HFF-Myc (cell line): ENCODE measurements at places on chromosomes 7 and 10.
A peak's percentile ranks its signal among the peaks of the same experiment; 100 is the strongest.

DNA sequence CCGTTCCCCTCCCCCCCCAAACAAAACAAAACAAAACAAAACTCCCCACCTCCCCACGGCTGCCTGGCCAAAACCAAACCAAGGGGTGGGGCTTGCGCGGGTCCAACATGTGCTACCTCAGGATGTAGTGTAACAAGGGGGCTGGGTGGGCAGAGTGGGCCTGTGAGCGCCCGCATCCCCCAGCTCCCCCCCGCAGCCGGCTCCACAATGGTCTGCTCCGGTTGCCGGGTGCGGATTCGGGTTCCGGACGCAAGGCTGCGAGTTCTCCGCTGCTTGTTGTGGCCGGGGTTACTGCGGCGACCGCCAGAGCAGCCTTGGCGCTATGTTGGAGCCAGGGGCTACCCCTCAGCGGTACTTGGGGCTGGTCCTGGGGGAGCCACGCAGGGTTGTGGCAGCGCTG lies 4.9 kb downstream of the C10orf143 start:
- no peak for DNase-seq

DNA sequence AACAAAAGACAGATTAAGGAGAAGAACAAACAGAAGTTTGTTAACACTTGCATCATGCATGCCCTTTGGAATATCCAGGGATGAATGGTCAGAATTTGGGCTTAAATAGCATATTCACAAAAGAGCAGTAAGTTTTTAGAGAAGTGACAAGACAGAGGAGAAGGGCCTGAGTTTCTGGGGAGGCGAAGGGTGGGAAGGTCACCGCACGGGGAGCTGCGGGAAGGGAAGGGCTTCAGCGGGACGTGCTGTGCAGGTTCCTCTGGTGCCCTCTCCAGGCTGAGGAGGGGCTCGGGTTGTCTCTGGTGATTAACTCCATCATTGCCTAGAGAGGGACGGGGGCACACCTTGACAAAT lies 10.4 kb upstream of the ZNF22 start:
- DNase-seq, result no peak

- no peak for DNase-seq
These were observed 1.4 kb downstream of the LRRC27 start for GRCh38 chr10:132333386-132333785.

DNA sequence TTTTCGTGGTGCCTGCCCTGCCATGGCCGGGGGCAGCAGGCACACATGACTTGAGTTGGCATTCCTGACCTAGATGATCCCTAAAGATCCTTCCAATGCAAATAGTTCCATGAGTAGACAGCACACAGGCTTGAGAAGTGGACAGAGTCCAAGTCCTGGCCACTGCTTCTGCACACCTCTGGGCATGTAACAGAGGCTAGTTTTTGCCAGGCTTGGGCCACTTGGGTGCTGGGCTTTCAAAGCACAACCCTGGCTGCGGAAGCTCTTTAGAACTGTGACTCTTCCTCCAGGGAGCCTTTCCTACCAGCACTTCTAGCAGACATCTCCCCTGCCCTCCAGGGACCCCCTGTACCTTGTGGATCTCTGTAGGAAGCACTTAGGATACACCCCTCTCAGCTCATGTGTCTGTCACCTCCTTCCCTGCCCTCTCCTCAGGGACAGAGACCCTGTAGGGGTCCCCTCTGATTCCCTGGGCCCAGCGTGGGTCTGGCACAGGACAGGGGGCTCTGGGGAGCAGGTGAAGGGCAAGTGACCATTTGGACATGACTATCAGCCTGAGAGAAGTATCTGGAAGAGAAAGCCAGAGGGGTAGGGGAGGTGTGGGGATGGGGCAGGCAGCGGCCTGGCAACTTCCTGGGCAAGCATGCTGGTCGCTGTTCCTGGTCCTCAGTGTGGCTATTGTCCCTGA lies 36.2 kb downstream of the ZCCHC24 start:
- no peak for DNase-seq

- no peak for DNase-seq
These were observed 114.4 kb upstream of the CREB5 start for GRCh38 chr7:28297801-28298459.

GRCh38 chr10:132691711-132692153 lies 94.2 kb downstream of the NKX6-2 start:
- DNase-seq, result no peak

DNA sequence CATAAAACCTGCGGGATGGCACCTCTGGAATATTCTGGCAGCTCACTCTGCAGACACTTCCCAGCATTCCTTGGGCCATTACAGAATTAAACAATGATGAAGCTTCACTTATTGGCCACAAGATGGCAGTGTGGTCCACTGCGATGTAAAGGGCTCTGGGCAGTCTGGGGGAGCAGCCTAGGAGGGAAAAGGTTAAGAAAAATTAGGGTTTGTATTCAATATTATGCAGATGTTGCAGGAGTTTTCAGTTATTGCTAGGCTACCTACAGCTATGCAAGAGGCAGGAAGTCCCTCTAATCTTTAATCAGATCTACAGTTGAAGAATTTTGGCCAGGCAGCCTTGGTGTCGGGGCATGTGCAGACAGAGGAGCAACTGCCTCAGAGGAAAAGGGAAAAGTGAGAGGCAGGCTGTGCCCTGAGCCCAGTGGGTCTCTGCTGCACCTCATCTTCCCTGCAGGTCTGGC lies 233.2 kb upstream of the PRSS1 start:
- peak; percentile 57 for DNase-seq

- no peak for DNase-seq
These were observed 988 bp upstream of the EN2 start for GRCh38 chr7:155456738-155457543.

GRCh38 chr7:205115-206010 lies 13.0 kb downstream of the FAM20C start:
- no peak for DNase-seq

- DNase-seq, result no peak
These were observed 20.8 kb upstream of the HYAL4 start for GRCh38 chr7:123823898-123824753.

- DNase-seq, result no peak
These were observed 77.1 kb downstream of the GRID1 start for GRCh38 chr10:86289577-86289868.

DNA sequence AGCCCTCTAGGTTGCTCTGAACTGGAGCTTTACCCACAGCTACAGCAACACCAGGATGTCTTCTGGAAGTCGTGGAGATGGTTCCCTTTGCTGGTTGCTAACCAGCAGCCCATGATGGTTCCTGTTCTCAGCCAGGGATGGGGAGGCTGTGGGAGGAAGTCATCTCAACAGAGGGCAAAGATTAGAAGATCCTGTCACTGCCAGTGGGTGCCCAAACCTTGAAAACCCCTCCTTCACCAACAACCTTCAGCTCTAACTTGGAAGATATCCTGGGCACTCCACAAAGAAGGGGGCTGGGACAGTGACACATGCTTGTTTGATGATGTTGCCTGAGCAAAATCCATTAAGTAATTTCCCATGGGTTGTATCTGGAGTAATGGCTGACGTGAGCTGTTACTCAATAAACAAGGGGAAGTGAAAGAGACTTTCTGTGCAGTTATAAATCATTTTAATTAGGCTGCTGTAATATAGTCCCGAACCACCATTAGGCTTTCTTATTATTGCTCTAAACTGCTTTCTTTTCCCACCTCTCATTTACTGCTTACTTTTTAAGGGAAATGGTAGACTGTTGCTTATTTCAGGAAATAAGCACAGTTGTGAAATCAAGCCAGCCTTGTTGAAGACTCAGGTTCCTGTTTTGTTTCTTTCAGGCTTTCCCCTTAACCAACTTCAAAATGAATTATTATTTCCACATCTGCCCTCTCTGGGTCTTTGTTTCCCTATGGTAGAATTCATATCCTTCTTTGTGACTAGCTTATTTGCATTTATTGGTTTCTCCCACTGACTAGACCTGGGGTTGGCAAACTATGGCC lies 124.8 kb downstream of the PPP1R17 start:
- DNase-seq, result no peak

- no peak for DNase-seq
These were observed 328.4 kb upstream of the AOAH start for GRCh38 chr7:37052705-37053104.

DNA sequence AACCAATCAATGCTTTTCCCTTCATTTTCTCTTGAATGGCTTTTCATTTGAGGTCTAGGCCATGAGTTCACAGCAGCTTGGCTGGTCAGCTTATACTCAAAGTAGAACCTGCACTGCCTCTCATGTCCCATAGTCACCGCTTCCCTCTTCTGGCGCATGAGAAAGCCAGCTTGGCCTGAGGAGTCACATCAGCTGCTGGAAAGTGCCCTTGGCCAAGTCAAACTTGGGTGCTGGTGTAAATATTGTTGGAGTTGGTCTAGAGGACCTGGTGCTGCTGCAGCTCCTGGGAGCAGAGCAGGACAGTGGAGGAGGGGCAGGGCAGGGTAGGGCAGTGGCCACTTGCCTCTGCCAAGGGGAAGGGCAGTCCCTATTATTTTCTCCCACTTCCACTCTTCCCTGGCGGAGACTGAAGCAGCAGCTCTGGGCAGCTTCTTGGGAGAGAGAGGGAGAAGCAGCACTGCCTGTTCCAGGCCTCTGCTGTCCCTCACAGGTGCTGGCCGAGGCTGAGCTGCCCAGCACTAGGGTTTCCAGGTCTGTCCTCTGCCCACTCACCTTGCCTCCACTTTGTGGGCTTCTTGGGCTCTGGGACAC lies 12.8 kb downstream of the UBE2D4 start:
- DNase-seq, result no peak

GRCh38 chr7:90681336-90682022 lies 85.4 kb downstream of the CDK14 start:
- no peak for DNase-seq

DNA sequence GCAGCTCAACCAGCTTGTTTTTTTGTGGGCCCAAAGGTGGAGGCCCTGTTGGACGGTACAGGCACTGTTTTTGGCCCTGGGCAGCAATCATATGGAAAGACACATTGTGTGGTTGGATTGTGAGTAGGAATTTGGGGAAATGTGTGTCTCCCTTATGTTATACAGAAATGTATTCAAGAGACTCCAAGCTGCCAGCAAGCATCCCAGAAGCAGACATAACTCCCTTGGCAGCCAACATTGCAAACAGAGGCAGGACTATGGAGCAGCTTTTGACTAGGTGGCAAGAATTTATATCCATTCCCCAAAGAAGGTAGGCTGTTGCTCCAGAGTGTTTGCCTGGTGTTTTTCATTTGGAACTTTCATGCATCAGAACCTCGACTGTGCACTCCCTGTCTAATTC lies 104.9 kb downstream of the BUB3 start:
- no peak for DNase-seq

DNA sequence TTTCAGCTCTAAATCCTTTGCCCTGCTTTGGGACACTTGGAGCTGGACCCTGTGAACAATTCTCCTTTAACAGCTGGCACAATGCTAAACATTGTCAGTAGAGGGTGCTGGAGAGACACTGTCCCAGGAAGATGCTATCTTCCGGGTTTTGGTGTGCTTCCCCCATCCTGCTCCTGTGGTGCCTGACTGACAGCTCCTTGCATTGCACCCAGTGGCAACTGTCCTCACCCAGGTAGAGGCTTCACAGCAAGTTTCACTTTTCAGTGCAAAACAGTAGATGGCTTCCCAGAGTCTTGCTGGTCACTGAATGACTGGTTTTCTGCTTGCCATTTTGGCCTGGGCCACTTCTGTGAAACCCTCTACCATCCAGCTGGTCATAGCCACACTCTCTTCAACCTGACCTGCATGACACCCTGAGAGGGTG lies 77.3 kb downstream of the CDC14C start:
- DNase-seq, result no peak

DNA sequence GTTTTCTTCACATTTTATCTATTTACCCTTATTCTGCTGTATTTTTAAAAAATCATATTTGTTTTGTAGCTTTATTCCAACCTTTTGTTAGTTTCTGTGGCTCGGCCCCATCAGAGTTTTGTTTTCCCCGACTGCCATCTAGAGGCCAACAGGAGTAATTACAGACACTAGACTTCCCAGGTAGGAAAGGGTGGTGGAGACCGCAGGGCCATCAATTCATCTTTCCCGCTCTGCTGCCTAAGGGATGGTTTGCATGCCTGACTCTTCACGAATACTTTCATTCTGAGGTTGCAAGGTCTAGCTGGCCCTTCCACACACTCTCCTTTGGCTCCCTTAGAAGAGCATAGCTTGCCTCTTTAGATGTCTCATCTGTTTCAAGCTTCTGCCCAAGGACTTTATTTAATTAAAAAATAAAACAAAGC lies 38.3 kb downstream of the LYZL2 start:
- peak; percentile 17 for DNase-seq

GRCh38 chr7:69934144-69934903 lies 336.0 kb downstream of the AUTS2 start:
- DNase-seq, result no peak

- DNase-seq, result peak; percentile 57
These were observed 1139.4 kb downstream of the XPNPEP1 start for GRCh38 chr10:108783897-108784296.

DNA sequence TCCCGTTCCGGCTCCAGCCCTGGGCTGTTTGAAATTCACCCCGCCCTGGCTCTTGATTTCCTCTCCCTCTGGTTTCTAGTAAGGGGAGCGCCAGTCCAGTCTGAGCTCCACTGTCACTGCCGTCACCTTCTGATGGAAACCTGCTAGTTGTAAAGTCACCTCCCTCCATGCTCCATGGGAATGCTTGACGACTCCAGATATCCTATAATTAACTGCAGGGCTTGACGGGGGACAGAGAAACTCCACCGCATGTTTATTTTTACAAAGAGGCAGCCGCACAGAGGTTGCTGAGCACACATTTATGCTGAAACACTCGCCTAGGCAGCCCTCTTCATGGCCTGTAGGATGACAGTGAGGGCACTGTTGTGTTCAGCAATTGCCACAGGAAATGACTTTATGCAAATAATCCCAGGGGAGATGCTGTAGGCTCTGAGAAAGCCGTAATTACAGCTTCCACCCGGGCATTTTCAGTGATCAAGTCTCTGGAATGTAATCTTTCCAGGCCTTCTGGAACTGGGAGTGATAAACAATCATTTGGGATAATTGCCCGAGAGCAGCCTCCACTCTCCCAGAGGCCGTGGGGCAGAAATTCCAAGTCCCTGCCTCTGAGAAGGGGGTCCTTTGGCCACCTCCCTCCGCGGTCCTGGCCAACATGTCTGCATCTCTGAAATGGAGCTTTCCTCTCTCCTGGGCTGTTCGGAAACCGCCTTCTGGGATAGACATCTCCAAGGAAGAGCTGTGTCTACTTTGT lies 300.5 kb downstream of the KLF6 start:
- no peak for DNase-seq

DNA sequence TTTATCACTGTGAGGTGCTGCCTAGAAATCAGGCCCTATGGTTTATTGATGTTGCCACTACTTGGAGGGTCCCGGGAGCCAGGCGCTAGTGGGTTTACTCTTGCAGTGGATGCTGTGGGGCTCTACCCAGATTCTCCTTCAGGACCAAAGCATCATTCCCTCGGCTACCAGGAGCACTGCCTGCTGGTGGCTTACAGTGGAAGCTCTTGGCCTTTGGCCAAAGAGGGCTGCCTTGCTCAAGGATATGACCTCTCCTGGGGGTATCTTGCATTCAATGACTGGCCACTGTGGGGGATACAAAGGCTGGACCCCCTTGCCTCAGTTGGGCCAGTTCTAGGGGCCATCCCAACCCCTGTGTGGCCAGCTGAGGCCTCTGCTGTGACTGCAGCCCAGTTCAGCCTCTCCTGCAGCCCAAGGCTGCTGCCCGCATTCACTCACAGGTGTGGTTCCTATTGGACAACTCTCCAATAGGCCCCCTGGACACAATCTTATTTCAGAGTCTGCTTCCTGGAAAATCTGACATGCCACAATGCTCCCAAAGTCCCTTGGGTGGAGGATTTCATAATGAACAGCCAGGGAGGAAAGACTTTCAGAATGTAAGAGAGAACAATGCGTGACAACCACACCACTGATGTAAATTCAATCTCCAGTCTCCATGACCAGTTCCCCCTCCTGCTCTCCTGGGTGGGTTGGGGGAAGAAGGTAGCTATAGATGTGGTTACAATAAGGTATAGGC lies 196.3 kb downstream of the SNX10 start:
- no peak for DNase-seq

GRCh38 chr7:128209229-128210035 lies 31.6 kb upstream of the LEP start:
- peak; percentile 49 for DNase-seq
